ENCODE measurements at places on chromosomes 5 and 9.

DNA sequence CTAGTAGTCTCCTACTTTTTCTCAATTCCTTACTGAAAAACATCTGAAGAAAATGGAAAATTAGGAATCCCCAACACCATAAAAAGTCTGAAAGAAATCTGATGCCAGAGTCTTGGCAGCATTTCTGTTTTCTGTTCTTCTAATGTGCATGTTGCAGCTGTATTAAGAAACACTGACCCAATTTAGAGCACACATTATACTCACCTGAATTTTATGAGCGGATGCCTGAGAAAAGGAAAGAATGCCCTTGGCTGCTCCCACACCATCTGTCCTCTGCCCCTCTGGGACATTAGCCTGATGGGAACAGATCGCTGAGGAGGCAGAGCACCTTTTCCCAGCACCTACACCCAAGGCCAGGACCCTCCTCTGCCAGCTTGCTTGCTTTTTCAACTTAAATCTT is 14.1 kb upstream of the ANP32B start:
- DNase-seq = no peak

DNA sequence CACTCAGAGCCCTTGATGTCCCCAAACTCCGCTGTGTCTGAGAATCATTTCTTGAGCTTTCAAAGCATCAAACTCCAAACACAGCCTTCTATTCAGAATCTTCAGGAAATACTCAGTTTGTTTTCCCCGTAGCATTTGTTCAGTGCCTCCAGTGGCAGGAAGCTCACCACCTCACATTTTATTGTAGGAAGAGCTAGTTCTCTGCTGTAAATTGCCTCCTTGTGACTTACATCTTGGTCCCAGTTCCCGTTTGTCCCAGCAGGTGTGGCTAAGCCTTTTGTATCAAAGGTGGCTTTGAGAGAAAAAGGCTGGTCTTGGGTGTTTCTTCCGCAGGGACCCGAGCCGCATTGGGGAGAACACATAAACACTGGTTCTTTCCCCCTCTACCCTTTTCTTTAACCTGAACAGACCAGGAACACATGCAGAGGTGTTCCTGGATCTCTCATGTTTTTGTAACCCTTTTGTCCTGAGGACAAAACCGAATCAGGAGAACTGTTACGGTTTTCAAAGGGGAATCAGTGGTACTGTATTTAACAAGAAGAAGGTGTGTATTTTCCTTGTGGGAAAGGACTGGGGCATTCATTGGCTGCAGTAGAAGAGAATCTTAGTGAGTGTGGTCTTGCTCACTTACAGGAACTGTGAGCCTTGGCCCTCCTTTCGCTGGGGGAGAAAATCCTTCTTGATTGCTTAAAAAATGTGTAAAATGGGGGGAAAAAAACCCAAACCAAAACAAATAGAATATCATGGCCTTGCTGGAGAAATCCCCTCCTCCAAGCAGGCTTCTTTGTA is 1.9 kb downstream of the OSMR start:
- DNase-seq = peak; percentile 29

DNA sequence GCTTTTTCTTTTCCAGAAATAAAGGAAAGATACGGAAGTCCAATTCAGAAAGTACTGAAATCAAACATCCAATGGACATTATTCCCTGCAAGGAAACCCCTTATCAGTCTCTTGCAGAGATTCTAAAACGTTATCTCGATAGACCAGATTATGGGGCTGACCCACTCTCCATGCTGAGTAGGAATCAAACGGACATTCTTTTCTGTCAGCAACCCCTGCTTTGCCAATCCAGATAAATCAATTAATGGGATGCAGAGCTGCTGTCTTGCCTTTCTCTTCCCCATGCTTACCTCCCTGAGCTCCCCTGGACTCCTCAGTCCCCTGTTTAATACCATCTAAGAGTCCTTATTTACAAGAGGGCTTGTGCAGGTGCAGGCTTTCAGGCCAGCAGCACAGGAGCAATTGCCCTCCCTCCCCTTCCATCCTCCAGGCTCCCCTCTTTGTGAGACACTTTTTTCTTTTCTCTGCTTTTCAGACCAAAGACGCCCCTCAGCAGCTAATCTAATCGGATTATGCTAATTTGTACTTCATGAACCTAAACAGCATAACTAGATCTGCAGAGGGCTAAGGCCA is 14.2 kb downstream of the TAL2 start:
- DNase-seq = no peak

- peak; percentile 11 for DNase-seq
Measured at GRCh38 chr5:159660401-159660800, 255.9 kb upstream of the ADRA1B start.

DNA sequence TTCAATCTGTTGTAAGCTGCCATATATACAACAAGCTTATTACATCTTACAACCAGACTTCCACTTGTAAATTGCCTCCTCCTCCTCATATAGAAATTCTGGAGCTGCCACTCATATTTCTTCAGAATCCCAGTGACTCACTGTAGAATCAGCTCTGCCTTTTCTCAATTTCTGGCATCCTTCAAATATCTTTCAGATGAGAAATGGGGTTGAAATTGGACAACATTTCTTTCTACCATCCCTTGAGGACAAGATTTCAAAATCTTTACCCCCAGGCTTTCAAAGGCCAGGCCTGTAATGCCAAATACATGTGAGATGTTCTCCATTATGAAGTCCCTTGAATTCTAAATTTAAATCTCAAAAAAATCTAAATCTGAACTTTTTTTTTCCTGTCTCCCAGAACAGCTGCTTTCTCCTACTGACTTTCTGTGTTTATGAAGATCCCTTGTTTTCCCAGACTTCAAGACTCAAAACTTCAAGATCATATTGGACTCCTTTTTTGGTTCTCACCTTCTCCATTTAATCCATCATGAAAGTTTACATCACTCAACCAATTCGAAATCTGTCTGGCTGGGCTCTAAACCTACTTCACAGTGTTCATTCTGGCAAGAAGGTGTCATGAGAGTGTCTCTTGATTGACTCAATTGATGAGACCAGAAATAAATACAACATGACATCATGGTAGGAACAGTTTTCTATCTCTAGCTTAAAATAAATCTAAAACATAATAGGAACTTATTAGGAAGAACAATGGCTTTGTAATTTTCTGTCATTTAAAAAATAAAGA is 109.8 kb downstream of the HMHB1 start:
- DNase-seq = peak; percentile 97

GRCh38 chr5:140235791-140236551 is 61.0 kb downstream of the CYSTM1 start:
- DNase-seq = no peak

DNA sequence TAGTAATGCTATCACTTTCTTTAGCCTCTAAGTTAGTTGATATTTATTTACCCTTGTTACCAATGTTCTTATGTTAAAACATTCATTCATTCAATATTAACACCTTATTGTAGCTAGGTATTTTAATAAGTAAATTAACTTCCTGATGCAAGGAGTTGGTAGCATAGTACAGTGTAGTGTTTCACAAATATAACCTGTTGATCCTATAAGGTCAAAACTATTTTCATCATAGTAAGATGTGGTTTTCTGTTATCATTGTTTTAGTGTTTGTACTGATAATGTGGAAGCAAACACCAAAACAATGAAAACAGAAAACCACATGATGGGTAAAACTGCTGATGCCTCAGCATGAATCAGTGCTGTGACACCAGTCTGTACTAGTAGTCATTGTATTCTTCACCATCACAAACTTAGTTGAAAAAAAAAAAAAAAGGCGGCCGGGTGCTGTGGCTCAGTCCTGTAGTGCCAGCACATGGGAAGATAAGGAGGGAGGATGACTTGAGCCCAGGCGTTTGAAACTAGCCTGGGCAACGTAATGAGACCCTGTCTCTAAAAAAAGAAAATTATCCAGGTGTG is 36.5 kb downstream of the ZCCHC7 start:
- DNase-seq = peak; percentile 18

DNA sequence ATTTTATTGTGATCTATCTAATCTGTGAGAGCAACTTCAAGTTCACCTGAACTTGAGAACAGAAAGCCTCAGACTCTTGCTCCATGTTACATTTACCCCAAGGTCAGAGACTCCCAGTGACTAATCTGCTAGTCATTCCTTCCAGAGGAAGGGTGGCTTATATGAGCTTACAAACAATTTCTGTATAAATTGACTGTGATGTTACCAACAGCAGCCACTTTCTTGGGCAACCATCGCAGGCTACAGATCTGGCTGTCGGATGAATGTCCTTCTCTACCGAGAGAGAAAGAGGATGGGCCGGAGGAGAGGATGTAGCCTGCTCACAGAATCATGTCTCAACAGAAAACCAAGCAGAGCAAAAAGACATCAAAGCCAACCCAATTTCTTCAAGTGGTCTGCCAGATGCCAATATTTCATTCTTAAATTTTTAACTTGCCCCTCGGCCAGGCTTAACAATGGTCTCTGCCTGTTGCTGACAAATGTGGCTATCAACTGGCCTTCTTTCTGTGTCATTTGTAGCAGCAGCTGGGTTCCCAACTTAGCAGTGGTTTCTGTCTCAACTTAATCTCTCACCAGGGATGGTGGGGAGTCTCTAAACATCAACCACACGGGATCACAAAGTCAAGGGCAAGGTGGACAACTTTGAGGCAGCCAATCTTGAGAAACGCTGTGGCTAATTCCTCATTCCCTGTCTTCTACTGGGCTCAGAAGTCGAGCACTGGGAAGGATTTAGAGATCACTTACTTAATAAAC is 81.3 kb downstream of the RAPGEF1 start:
- peak; percentile 95 for DNase-seq

DNA sequence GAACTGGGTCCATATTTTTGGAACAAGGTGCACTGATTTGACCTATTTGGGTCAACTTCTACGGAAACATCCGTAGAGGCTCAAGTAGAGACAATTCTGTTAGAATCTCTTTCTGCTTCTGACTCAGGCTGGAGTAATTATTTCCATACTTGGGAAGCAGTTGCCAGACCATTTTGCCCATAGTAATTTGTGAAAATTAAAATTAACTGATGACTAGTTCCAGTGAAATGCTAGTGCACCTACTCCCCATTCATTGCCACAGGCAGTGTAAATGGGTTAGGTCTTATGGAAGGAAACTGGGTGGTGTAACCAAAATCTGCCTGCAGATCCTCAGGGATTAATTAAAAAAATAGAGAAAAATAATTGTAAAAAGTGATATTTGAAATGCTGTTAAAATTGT is 201.1 kb downstream of the TENT4A start:
- no peak for DNase-seq

DNA sequence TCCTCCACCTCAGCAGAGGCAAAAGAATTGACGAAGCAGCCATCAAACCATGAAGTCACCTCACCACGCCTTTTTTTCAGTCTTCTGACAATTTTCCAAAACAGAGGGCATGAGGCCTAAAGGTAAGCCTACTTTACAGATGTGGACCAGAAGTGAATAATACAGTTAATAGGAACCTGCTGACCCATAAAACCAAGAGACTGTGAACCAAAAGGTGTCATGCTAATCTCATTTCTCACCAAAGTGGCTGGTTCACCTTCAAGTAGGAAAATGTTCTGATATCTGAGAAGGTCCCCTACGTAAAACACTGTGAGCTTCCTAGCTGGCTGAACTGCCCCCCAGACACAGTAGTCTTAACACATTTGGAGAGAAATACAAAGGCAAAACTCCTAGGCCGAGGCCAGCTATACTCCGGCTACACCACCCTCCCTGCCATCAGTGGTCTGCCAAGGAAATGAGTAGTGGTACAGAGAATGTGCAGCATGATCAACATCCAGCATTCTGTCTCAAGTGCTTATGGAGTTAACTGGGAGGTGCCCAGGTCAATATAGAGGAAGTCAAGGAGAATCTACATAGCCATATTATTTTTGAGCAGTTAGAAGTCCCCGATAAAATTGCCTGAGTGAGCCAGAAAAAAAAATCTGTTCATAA is 19.3 kb upstream of the F2RL2 start:
- DNase-seq = peak; percentile 17

DNA sequence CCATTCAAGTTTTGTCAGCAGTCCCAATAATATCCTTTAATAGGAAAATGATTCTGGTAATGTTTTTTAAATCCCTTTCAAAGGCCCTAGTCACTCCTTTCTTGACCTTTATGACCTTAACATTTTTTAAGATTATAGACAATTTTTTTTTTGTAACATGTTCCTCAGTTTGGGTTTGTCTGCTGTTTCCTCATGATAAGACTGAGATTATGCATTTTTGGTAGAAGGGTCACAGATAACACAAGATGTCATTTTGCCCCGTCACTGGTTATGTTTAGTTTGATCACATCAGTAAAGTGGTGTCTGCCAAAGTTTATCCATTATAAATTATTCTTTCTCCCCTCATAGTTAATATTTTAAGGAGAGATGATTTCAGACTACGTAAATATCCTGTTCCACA is 16.0 kb upstream of the PTPDC1 start:
- no peak for DNase-seq

GRCh38 chr5:65326922-65327321 is 154.8 kb downstream of the ADAMTS6 start:
- DNase-seq = peak; percentile 27

GRCh38 chr9:105357937-105358336 is 89.9 kb upstream of the FSD1L start:
- no peak for DNase-seq

DNA sequence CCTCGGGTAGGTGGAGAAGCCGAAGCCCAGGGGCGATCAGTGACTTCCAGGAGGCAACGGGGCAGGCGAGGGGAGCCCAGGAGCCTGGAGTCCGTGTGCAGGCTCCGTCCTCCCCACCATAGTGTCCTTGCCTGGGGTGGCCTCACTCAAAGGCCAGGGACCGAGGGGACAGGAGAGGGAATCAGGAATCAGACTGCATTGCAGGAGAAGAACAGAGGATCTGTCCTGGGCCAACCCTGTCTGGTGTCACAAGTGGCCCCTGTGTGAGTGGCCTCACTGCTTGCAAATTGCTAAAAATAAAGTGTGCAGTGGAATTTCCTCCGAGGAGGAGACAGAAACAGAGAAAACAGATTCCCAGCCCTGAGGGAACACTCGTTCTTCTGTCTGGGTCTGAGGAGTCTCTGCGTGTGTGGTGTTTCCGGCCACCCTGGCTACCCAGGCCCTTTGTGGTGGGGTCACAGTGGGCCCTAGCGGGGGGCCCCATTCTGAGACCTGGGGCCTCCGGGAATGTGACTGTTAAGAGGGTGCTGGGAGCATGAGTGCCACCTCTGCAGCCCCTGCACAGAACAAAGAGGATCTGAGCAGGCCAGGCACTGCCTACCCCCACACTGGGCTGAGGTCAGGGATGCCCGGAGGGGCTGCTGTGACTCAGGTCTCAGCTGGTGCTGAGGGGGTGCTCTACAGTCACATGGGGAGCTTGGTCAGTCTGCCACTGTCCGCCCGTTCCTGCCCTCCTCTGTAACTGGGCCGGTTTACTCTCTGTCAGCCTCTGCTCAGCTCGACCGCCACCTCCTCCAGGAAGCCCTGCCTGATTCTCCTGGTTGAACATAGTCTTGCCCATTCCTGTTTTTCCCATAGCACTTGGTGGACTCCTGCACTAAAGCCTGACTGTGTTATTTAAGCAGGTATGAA is 7.4 kb downstream of the TRAF1 start:
- no peak for DNase-seq

- no peak for DNase-seq
Measured at GRCh38 chr9:78606001-78606379, 309.1 kb downstream of the PSAT1 start.

GRCh38 chr9:87243602-87244001 is 254.1 kb upstream of the DAPK1 start:
- no peak for DNase-seq

DNA sequence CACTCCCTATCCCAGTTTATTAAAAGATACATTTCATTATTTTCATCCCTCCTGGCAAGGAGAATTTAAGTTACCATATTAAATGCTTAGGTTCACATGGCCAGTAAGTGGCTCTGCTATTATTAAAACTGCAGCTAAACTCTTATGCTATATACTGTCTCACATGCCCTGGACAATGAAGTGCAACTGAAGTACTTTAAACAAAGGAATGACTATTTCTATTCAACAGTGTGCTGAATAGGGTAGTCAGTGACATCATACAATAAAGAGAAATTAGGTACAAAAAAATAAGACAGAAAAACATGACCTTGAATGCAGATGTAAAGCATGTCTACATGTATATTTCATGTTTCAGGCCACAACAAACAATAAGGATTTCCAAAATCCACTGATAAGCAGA is 282.6 kb upstream of the SMC2 start:
- no peak for DNase-seq

Data from HCEC 1CT (cell line).